Chondrocyte (in vitro differentiated cells): ENCODE measurements at places on chromosomes 12 and 14.

DNA sequence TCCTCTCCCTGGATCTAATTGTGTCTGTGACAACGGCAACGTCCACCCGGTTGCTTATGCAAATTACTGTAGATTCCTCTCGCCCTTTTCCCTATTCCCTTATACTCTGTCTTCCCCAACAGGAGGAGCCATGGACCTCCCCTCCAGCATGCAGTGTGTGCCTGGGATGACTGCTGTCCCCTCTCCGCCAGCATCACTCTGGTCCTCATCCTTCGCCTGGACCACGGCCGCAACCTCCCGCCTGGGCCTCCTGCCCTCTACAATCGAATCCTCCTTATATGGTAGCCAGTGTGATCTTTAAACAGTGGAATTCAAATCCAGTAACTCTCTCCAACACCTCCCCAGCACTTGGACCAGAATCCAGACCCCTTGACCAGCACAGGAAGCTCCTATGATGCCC lies 30.6 kb upstream of the PRIMA1 start:
- no peak for DNase-seq

GRCh38 chr14:102571478-102572042 lies 20.9 kb upstream of the RCOR1 start:
- DNase-seq = no peak

GRCh38 chr12:56601503-56601902 lies 28.6 kb downstream of the BAZ2A start:
- no peak for DNase-seq

DNA sequence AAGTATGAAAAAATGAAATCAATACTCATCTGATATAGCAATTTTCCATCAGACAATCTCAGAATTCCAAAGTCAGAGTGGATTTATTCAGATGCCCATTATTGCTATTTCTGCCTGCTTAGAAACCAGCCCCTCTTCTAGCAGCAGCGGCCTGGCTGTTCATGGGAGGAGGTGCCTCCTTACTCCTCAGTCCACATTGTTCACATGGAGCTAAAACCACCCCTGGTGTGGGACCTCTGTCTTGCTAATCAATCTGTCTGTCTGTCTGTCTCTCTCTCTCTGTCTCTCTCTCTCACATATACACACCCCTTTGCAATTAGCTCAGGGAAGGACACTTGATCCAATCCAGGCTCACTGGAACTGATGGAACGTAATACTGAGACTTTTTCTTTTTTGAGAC lies 176.1 kb downstream of the APAF1 start:
- no peak for DNase-seq

GRCh38 chr12:51528852-51529650 lies 62.0 kb upstream of the SCN8A start:
- DNase-seq = no peak

DNA sequence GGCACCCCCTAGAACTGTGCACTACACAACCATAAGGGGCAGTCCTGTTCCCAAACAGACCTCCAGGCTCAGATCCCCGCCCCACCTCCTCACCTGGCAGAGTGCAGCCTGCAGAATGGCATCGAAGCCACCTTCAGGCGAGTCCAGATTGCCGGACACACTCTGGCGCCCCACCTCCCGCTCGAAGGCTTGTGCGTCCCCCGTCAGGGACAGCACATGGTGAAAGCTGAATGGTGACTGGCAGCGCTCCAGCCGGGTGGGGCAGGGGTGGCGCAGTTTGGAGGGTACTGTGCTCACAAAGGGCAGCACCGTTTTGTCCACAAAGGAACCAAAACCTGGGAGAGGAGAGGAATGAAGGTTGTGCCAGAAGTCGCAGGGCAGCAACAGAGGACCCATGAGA lies 10.6 kb downstream of the ITGB7 start:
- DNase-seq = no peak

DNA sequence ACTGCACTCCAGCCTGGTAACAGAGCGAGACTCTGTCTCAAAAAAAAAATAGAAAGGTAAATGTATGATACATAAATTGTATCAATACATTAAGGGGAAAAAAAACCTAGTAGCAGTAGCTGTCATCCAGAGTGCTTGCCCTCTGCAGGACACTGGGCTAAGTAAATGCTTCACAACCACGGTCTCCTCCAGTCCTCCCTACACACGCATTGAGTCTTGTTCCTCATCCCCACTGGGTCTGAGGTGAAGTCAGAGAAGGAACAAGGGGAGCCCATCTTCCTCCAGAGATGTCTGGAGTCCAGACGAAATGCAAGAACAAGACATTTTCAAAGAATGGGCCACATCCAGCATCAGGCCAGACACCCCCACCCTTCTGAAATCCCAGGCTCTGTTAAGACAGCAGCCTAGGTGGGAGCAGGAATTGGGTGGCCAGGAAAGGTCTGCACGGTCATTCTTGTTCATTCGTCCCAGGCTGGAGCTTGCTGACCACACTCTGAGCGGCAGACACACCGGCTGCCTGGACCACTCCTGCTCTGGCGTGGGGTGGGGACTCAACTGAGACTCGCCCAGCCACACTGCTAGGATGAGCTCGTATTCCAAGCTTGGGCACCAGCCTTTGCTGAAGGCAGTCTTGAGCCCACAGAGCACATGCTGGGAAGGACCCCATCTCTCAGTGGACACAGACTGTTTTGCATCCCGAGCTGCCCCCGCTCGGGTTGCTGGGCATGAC lies 45.5 kb downstream of the CHGA start:
- peak; percentile 50 for DNase-seq

DNA sequence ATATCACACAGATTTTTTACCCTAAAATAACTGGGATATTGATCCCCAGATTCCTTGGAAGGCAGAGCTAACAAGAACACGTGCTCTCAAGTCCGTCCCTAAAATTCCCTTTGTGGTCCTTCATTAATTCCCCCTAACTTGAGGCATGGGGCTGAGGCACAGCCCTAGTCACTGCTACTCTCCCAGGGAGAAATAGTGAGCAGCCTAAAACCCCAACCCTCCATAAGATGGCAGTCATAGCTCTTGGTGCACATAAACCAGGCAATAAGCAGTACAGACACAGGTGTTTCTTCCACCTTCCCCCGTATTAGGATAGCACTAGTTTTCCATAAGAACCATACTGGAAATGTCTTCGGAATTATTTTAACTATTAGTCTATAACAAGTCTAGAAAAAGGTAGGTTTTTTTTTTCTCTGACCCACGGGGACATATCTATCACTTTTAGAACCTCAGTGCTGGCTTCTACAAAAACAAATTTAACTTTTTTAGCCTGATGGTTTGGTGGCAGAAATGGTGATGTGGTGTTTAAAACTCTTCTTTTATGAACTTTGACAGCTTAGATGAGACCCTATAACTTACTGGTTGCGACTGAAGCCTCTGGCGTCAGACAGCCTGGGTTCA lies 3.1 kb upstream of the ARHGEF40 start:
- no peak for DNase-seq

GRCh38 chr12:19822476-19822875 lies 383.2 kb downstream of the AEBP2 start:
- no peak for DNase-seq

GRCh38 chr14:43085819-43086218 lies 1421.3 kb downstream of the FSCB start:
- DNase-seq = no peak

DNA sequence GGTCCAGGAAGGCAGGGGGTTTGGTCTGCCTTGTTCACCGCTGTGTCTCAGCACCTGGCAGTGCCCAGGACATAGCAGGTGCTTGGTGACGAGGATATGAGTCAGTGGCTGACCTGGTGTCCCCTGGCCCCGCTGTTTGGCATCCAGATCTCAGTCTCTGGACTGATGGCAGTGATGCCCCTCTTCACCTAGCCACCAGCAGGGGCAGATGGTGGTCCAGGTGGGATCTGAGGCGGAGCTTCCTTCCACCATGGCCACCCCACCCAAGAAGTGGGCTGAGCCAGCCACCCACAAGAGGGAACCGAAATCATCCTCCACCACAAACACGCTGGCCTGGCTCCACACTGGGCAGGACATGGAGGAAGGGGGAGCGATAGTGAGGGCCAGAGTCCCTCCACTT lies 16.1 kb upstream of the SH2B3 start:
- DNase-seq = no peak

DNA sequence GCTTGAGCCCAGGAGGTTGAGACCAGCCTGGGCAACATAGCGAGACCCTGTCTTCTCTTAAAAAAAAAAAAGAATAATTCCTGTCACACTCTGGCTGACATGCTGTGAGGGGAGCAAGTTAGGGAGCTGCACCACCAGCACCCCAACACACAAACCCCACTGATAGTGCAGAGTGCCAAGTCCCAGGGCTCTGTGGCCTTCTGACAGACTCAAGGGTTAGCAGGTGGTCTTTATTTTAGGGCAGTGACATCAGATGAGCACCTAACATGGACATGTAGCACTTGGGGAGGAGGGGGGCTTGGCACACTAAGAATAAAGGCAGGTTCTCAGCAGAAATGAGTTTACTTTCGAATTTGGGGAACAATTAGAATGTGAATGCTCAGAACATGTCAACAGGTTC lies 6.8 kb downstream of the USP5 start:
- DNase-seq = no peak

DNA sequence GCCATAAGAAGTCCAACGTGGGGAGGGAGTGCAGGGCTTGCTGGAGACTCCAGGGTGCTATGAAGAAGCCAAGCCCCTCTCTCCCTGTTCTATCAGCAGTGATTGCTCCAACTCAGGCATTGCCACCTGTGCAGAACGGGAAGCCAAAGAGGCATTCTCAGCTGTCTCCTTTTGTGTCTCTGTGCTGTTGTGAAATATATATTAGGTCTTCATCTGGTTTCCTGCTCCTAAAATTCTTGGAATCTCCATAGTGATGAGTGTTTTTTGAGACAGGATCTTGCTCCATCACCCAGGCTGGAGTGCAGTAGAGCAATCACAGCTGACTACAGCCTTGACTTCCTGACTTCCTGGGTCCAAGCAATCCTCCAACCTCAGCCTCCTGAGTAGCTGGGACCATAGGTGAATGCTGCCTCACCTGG lies 51.2 kb upstream of the AEBP2 start:
- DNase-seq = no peak

GRCh38 chr14:93906341-93907329 lies 20.5 kb upstream of the FAM181A start:
- no peak for DNase-seq

DNA sequence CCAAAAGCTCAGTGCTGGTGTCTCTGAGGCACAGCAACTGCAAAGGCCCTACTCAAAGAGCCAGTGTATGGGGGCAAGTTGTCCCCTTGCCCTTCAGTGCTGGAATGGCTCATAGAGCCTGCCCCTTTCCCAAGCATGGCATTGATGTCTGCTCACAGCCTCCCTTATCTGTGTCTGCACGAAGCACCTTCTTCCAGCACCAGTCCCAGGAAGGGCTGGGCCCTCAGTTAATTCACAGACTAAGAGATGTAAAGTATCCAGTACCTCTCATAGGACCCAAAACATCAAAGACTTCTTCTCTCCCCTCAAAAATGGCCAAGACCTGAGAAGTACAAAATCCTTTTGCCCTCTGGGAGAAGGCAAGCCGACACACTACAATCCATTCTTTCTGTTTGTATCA lies 1.6 kb upstream of the CMAS start:
- no peak for DNase-seq

DNA sequence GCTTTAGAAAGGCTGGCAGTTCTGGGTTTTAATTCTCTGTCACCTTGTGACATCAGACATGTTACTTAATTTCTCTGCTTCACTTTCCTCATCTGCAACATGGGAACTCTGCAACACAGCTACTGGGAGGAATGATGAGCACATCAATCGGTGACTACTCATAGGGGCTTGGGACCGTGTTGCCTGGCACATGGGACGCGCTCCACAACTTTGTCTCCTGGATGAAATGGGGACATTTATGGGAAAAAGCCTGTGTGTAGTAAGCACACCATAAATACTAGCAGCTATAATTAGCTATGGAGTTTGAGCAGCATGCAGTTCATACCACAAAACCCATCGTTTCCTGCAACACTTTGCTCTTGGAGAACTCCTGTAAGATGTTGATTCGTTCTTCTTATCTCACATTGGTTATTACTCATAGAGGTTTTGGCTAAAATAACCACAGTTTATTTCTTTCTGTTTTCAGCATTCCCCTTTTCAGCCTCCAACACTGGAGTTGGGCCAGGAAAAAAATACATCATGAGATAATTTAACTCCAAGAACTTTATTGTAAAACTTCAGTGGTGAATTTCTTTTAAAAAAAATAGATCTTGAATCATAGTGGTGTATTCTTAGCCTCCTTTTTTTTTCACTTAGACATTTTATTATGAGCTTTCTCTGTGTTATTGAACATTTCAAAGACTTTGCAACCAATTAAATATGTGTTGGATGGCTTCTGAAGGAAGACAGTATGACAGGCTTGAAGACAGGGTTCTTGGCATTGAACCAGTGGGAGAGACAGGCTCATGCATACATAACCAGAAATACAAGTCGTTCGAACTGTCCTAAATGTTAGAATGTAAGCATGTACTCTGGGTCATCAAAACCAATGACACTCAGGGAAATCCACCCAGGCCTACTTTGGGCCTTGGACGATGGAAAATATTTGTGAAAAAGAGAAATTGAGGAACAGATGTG lies 72.7 kb downstream of the RIN3 start:
- no peak for DNase-seq
